ENCODE measurements at places on chromosomes 4 and X.

DNA sequence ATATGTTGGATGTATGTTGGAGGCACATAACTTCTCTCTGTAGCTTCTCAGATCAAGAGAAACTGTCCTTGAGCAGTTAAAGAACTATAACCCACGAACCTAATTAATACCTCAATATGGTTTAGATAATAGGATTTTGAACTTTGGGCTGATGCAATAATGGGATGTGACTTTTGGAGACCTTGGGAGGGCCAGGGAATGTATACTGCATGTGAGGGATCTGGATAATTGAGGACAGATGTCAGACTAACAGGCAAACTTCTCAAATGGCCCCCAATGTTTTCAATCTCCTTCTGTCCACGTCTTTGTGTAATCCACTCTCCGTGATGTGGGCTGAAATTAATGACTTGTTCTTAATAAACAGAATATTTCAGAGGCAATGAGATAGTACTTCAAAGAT is 202.2 kb upstream of the FAT4 start:
- no peak for DNase-seq

GRCh38 chr4:101938836-101939235 is 148.3 kb downstream of the BANK1 start:
- DNase-seq = no peak

DNA sequence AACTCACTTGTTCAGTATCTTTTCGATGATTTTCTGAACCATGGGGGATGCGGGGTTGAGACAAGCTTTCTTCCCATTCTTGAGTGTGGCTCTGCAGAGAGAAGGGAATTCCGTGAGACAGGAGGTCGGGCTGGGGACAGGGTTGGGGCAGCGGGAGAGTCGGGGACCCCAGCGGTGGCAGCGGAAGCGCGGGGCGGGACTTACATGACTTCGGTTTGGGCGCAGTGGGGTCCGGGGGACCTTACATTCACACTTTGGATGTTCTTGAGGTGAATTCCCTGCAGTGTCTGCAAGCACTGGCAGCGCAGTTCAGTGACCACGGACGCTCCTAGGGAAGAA is 434 bp downstream of the CXCL3 start:
- DNase-seq = no peak

GRCh38 chr4:127165971-127166370 is 466.8 kb upstream of the INTU start:
- DNase-seq = no peak

GRCh38 chr4:109395694-109396093 is 37.9 kb upstream of the SEC24B start:
- DNase-seq = no peak

DNA sequence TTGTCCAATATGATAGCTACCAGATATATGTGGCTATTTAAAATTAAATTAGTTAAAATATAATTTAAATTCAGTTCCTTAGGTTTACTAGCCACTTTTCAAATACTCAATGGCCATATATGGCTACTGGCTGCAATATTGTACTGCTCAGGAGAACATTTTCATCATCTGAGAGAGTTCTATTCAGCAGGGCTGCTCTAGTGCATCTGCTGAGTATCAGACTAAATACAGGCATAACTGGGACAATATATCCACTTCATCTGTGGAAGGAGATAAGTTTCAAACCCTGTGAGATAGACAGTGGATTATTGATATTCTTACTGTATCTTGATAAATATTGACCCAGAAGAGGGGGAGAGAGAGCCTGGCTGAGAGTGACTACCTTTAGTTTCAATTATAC is 240.1 kb upstream of the ANKRD50 start:
- no peak for DNase-seq

- no peak for DNase-seq
Observed at GRCh38 chr4:87304745-87305432, 17.8 kb downstream of the HSD17B13 start.

DNA sequence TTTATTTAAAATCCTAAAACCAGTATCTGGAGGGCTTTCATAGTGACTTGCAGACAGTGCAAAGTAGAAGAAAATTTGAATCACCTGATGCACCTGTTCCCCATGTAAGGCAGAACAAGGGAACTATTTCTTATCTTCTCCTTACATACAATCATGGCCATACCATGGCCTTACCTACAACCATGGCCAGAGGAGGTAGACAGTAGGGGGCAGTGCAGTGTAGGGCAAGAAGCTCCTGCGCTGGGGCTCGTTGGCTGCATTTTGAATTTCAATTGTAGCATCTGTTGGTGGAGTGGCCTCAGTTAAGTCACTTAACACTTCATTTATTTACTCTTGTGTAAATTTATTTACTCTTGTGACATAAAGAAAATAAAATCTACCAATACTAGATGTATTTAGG is 33.0 kb downstream of the GALNTL6 start:
- DNase-seq = no peak

- no peak for DNase-seq
Observed at GRCh38 chrX:9267415-9267814, 197.4 kb upstream of the TBL1X start.

DNA sequence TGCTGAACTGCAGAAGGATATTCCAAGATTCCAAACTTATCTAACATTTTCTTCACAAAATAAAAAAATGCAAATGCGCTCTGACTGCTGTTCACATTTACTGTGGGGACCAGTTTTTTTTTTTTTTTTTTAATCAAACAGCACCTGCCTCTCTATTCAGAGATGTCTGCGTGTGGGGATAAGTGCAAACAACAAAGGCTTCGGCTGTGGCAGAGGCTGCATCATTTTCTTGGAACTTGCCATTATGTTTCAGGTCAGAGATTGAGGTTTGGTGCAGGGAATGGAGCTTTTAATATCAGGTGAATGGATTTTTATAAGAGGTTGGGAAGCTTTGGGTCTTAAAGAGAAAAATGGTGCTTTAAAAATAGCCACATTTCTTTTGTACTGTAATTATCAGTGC is 78.2 kb upstream of the TET2 start:
- DNase-seq = no peak

GRCh38 chr4:2936773-2937145 is 26.4 kb downstream of the NOP14 start:
- peak; percentile 69 for DNase-seq

DNA sequence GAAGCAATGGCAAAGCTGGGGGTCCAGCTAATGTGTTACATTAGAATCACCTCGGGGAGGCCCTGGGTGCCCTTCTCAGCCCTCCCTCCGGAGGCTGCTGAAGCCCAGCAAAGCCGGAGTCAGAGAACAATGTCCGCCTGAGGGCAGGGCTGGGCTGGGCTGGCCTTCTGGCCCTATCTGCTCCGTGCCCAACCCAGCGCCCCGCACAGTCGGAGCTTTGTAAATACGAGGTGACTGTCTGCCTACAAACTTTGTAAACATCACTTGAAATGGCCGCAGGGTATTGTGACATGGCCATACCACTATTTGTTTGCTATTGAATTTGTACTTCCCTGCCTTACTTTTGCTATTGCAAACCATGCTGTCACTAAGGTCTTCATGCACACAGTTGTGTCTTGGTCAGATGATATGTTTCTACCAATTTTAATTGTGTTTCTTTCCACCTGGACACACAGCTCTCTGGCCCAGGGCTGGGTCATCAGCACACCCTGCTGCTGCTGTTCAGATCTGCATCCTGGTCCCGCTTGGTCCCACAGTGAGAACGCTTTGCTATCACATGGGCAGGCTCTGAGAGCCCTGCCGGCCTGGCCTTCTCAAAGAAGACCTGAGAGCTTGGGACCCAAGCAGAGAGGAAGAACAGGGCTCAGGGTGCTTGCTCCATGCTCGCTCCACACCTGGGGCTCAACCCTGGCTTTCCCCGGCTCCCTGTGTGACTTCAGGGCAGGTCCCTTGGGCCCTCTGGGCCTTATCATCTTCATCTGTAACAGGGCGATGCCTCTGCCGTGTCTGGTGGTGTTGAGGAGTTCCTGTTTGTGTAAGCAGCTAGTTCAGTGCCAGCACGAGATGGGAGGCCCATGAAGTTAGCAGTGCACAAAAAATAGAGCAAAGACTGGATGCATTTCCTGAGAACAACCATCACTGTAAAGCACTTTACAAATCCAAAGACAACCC is 2.3 kb downstream of the S100P start:
- DNase-seq = no peak

GRCh38 chrX:8820910-8821527 is 19.8 kb upstream of the FAM9A start:
- no peak for DNase-seq

- no peak for DNase-seq
Observed at GRCh38 chrX:37912304-37912703, 64.9 kb upstream of the DYNLT3 start.

- no peak for DNase-seq
Observed at GRCh38 chr4:176753049-176753448, 39.7 kb downstream of the VEGFC start.

- DNase-seq = no peak
Observed at GRCh38 chr4:41160856-41161255, 53.5 kb downstream of the APBB2 start.

DNA sequence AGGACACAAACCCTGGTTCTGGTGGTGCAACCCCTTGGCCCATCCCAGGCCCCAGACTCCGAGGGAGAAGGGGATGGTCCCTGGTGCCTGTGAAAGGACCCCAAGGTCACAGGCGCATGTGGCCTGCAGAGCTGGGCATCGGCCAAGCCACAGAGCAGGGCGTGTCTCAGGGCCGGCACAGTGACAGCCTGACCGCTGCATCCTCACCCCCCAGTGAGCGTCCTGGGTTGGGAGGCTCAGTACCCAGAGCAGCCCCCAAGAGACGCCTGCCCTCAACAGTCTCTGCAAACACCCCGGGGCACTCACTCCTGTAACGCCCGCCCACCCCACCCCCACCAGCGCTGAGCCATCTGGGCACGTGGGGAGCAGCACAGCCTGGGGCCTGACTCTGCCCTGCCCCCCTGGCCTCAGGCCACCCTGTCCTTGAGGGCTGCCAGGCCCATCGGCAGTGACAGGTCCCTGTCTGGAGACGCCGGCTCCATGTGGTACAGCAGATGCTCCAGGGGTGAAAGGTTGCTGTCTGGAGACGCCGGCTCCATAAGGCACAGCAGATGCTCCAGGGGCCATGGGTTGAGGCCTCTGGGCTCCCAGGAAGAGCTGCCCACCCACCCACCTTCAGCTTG is 24.5 kb upstream of the CPLX1 start:
- no peak for DNase-seq

DNA sequence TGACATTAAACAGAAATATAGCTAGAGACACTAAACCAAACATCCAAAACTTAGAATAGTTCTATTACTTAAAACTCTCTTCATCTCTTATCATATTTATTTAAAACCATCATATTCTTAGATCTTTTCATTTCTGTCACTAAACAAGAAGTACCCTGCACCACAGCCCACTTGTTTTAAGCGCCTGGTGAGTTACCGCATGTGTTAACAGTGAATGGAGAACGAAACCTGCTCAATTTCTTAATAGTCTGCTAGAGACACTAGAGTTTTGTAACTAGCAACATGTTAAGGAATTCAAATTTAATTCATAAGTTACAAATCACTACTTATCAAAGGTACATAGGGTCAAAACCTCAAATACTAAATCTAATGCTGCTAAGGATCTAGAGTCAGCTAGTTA is 111.5 kb downstream of the FBXW7 start:
- no peak for DNase-seq

- DNase-seq = no peak
Observed at GRCh38 chr4:154018659-154019058, 229.8 kb upstream of the SFRP2 start.

- DNase-seq = no peak
Observed at GRCh38 chr4:110108960-110109359, 89.5 kb downstream of the ELOVL6 start.

GRCh38 chrX:153668423-153669173 is 5.0 kb downstream of the PNCK start:
- DNase-seq = no peak

DNA sequence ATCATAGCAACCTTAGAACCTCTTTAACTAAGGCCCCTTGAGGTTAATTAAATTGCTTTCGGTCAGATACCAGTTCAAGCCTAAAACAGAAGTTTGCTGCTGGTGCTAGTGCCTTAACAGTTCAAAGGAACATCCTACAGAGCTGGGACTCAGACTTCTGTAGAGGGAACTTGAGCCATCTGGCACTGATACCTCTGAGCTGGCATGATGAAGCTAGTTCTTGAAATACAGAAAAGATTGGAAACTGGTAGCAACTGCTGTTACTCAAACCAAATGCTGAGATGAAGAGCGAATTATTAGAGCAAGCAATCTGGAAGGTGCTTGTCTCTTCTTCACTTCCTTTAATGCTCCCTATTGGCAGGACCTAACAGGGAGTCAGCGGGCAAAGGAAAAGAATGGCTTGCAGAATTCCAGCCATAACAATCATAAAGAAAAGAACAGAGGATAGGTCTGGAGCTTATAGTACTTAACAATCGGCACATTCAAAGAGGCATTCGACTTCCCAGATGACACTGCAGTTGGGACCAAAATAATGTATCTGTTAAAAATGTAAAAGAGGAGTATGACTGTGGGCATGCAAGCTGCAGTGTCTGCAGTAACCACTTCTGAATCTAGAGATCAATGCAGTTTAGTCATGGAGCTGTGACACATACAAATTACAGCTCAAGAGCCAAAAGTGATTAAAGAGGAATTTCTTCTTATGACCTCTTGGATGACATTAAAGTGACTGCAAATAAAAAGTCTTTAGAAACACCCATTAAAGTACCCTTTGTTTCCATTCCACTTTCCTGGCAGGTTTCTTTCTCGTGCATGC is 298.9 kb downstream of the PDGFC start:
- DNase-seq = no peak

DNA sequence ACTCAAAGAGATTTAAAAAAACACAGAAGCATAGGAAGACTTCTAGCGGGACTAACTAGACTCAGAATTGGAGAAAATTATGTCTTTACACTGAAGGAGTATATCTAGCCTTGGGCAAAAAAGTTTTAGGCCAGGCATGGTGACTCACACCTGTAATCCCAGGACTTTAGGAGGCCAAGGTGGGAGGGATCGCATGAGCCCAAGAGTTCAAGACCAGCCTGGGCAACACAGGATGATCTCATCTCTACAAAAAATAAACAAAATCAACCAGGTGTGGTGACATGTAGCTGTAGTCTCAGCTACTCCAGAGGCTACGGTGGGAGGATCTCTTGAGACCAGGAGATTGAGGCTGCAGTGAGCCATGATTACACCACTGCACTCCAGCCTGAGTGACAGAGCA is 99.5 kb downstream of the NEUROG2 start:
- DNase-seq = no peak

DNA sequence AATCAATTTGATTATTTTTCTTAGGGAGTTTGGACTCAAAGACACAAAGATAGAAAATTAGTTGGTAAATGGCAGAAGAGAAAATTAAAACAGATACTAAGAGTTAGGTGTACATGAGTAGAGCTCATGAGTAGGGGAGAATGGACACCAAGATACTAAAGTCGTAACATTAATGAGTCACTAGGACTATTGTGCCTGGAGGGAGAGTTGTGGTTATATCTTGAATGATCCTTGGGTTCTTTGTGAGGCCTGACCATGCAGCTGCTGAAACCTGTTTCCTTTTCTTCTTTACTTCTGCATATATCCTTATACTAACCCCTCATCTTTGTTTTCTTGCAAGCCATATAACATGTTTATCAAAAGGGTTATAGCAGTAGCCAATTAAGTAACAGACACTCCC is 532.8 kb downstream of the RPA4 start:
- DNase-seq = no peak

DNA sequence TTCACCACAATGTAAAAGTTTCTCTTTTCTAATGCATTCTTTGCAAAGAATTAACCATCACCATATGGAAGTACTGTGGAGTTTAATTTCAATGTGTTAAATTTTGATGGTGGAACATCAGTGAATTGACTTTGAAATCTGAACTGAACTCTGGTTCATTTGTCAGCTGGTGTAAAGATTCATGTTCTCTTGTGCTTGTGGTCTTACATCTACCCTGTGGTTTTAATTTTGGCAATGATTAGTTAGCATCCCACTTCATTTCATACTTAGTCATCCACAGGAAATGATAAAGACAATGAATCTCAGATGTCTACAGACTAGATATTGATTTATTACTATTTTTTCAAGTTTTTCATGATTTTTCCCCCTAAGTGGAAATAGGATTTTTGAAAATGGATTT is 77.8 kb downstream of the GRID2 start:
- no peak for DNase-seq

Data from GM06990 (cell line).